ENCODE measurements at places on chromosomes 2 and 18.

DNA sequence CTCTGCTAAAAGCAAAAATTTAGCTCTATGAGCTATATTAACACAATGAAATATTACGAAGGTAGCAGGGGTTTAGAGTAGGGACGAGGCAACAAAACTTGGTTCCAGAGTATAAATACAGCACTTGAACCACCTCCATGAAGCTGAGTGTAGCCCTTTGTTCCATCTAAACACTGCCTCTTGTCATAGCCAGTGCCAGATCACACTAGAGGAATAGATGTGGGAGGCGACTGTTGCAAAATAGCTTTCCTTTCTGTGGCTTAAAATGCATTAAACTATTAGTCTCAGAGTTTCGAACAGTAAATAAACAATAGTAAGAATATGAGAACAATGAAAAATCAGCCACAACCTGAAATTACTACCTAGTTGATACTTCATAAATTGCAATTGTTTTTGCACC lies 29.8 kb downstream of the PIEZO2 start:
- no peak for DNase-seq

DNA sequence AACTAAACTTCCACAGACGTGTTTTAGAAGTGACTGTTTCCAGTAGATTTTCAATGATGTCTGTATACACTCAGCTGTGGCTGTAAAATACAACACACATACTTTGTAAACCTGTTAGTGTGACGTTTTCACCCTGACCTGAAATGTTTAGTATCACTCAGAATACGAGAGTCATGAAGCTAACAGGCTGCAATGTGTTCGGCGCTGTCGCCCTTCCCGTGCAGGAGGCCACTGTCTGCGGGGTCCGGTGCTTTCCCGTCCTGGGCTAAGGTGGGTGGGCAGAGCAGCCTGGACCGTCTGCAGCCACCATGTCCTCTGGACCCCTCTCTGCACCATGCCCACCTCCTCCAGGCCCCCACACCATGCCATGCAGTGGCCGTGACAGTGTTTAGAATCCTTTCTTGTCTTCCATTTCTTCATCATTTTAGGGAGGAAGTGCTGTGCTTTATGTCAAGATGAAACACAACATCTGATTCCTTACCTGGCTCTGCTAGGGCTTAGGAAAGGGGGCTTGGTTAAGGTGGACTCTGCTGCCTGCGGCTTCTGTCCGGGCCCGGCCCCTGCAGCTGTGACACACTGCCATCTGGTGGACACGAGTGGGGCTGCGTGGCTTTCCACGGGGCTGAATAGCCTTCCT lies 53.8 kb upstream of the RBM44 start:
- peak; percentile 58 for DNase-seq

- no peak for DNase-seq
Measured at GRCh38 chr2:101710471-101711318, 13.2 kb downstream of the MAP4K4 start.

- peak; percentile 90 for DNase-seq
Measured at GRCh38 chr2:218979846-218980734, 4.9 kb downstream of the FEV start.

DNA sequence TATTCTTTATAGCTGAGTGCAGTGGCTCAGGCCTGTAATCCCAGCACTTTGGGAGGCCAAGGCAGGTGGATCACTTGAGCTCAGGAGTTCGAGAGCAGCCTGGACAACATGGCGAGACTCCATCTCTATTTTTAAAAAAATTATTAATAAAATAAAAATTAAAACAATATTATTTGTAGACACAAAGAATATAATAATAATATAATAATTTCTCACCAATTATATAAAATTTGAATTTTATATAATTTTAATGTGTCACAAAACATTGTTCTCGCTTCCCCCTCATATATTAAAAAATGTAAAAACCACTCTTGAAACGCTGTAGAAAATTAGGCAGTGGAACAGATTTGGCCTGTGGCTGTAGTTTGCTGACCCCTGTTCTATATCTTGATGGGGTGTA lies 5.6 kb upstream of the KDM3A start:
- no peak for DNase-seq

DNA sequence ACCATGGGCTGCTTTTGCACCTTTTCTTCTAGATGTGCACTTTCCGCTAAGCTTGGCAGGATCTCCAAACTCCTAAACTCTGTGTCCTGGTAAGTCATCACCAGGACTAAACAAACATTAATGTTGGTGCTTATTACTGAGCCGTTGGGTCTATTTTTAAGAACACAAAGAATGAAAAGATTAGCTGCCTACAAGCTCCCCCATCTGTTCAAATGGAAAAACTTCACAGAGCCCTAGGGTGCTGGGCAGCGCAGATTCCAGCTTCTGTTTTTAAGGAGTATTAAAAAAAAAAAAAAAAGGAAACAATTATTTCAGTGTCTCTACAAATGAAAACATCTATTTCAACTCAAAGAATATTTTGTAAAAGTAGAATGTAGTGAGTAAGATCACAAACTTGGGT lies 97.8 kb upstream of the AQP4 start:
- DNase-seq = peak; percentile 3

DNA sequence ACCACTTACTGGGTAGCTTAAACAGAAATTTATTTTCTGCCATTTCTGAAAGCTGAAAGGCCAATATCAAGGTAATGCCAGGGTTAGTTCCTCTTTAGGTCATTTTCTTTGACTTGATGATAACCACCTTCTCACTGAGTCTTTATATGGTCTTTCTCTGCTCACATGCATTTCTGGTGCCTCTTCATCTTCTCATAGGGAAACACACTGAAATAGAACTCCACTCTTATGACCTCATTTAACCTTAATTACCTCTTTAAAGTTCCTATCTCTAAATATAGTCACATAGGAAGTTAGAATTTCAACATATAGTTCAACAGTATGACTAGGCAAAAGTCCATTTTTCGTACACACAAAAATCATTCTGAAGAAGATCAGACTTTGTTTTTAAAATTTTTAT lies 616.8 kb upstream of the VRK2 start:
- no peak for DNase-seq

DNA sequence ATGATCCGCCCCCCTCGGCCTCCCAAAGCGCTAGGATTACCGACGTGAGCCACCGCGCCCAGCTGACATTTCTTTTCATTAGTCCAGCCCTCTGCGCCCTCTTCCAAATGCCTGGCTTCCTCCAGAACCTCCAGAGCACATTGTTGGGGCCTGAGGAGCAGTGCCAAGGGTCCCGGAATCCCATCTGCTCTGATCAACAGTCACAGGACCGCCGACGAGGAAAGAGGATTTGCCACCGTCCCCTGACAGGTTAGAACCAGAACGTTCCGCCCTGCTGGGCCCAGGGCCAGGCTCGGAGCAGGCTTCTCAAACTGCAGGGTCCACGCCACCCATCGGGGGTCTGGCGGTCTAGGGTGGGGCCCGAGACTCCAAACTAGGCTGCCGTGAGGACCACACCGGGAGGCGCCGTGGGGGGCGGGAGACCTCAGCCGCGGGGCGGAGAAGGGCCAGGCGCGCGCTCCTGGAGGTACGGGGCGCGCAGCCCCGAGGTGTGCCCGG lies 36.9 kb upstream of the ITM2C start:
- no peak for DNase-seq

GRCh38 chr2:52340171-52340570 lies 1308.2 kb upstream of the NRXN1 start:
- DNase-seq = no peak

- DNase-seq = no peak
Measured at GRCh38 chr2:97745474-97746174, 32.2 kb downstream of the ZAP70 start.

GRCh38 chr18:72833471-72833870 lies 34.3 kb downstream of the NETO1 start:
- no peak for DNase-seq
